ENCODE measurements at places on chromosomes 16 and 17.

DNA sequence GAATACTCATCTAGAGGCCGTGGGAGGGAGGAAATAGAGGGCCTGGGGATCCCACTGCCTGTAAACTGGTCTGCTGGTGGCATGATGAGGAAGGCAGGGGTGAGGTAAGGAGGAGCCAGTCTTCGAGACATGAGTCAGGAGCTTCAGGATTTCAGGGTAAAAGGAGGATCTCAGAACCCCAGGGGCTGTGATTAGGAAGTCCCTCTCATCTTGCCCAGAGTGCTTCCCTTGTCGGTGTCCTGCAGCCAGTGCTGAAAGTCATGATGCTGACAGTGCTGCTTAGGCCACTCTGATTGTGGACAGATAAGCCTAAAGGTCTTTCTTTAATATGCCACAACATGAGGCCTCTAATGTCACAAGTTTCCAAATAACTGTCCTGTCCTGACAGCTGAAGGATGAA, 29.6 kb downstream of the COG4 start:
- no peak for DNase-seq

GRCh38 chr17:4947411-4948165, 742 bp downstream of the PFN1 start:
- DNase-seq = no peak

DNA sequence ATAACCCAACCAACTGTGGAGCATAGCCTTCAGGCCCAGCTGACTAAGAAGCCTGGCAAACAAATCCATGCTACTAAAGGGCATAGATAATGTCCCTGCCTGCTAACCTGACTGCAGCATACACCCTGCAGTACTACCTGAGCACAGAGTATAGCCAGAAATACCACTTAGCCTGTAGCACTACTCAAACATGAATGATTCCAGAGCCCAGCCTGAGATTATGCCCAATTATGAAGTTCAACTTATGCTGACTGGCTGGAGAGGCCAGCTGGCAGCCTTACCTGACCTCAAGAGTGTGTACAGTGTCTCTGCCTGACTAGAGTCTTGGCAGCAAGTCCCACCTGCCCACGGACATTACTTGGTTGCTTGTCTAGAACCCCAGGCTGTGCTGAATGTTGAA, 1265.3 kb downstream of the CDH11 start:
- no peak for DNase-seq

DNA sequence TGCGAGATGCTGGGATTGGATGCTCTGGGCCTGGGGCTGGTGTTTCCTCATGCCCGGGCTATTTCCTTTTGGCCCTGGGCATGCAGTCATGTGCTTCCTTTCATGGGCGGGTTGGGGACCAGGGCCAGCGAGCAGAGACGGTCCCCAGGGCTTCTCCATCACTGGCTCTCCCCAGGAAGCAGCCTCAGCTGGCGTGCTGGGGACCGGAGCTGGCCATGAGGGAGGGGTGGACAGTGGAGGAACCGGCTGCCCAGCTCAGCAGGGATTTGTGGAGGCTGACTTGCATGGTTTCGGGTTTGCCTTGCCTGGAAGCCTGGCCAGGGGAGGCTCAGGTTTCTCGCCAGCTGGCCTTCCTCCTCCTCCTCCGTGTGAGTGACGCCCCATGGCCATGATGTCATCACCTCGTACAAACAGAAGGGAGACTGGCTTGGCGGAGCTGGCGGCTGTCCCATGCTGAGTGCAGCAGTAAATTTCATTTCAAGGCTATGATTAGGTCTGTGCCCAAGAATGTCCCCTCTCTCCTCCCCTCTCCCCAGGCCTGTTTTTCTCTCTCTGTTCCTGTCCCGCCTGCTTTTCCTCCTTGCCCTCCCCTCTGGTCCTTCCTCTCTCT, 8.9 kb upstream of the TIMP2 start:
- DNase-seq = peak; percentile 51

- DNase-seq = no peak
Measured at GRCh38 chr17:57423541-57423940, 167.2 kb downstream of the MSI2 start.

GRCh38 chr17:47745037-47745380, 12.0 kb downstream of the TBX21 start:
- DNase-seq = no peak
